ENCODE measurements at places on chromosomes 2 and 18. TPM values are rescaled to one million over a fixed set of nuclear protein-coding genes. Genes with fewer than 3 reads are reported as not detected.

DNA sequence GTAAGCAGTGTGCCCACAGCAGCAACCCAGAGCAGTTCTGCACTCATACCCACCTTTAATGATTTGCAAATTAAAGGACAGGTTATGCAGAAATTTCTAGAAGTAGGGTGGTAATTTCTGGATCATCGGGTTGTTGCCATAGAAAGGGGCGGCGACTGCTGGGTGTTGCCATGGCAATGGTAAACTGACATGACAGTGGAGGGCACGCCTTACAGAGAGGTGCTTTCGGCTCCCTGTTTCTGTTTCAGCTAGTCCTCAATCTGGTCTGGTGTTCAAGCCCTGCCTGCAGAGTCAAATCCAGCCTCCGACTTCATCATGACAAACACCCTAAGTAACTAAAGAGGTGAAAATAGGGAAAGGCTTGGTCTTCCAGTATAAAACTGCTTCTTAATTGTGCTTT is 667.7 kb downstream of the SOCS6 start:
- H3K4me3 ChIP-seq = no peak overlapping the region
- DNase-seq = no peak
- H3K4me1 ChIP-seq = no peaks in the 10 kb centered on the region
- H3K27me3 ChIP-seq = no peaks in the 10 kb centered on the region
- no peaks in the 10 kb centered on the region for H3K36me3 ChIP-seq

DNA sequence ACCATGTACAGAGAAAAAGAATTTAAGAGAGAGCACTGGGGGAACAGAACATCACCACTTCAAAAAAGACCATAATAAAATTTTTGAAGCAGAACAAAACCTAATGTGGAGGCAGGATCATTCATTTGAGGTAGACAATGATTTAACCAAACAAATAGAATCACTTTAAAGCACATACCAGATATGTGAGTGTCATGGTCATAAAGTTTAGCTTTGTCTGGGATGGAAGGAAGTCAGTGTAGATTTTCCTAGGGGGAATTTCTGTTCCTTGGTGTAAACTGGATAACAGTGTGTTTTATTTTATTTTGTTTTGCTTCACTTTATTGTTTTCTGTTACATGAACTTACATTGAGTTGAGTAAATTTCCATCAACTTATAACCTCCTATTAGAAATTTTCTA is 120.8 kb downstream of the CRIM1 start:
- DNase-seq = no peak
- peaks cover 15% of the 10 kb centered on the region for H3K36me3 ChIP-seq
- no peak overlapping the region for H3K4me3 ChIP-seq
- no peaks in the 10 kb centered on the region for H3K4me1 ChIP-seq

- DNase-seq = no peak
- H3K27me3 ChIP-seq = peaks cover 3% of the 10 kb centered on the region
- H3K4me1 ChIP-seq = no peaks in the 10 kb centered on the region
- H3K4me3 ChIP-seq = no peak overlapping the region
Measured at GRCh38 chr2:29844713-29845326, 76.6 kb downstream of the ALK start.

GRCh38 chr2:28539118-28539541 is 43.3 kb downstream of the PLB1 start:
- no peak overlapping the region for H3K27ac ChIP-seq
- H3K27me3 ChIP-seq = peaks cover 11% of the 10 kb centered on the region
- no peaks in the 10 kb centered on the region for H3K36me3 ChIP-seq
- DNase-seq = no peak
- no peak overlapping the region for H3K4me3 ChIP-seq
- peaks cover 5% of the 10 kb centered on the region for H3K4me1 ChIP-seq

DNA sequence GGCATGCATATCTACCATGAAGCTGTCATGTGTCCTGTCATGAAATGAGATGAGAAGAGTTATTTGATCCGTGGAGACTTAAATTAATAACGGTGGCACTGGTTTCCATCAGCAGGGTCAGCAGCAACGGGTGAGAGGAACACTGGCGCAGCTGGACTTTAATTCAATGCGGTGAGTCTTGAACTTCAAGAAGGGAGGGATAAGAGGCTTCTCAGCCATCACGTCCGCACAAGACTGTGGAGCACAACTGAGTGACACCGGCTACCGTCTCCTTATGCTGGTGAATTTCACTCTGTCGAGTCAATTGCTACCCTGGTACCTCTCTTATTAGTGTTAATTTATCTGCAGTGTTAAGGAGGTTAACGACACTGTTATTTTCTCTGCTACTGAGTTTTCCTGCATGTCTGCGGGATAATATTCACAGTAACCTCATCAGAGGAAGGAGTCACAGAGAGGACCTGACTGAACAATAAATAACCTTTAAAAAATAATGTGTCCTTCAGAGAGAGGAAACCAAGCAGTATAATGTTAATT is 236.8 kb downstream of the EPHA4 start:
- DNase-seq = no peak
- H3K4me3 ChIP-seq = no peak overlapping the region
- no peaks in the 10 kb centered on the region for H3K27me3 ChIP-seq
- H3K4me1 ChIP-seq = no peaks in the 10 kb centered on the region

DNA sequence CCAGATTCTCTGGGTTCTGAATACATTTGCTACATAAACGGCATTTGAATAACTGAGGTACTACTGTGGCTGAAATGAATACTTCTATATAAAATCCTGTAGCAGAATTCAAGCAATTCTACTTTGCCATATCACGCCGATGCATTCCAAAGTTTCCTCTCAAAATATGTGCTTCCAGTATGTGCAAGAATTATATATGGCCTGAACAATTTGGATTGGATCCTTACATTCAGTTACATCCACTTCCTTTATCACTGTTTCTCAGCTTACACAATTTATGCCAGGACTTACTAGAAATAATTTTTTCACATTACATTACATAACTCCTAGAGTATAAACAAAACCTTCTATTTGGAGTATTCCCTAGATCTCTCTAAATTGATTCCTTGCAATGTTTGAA is 46.3 kb upstream of the STAT4 start:
- H3K4me1 ChIP-seq = peaks cover 35% of the 10 kb centered on the region
- H3K27me3 ChIP-seq = no peaks in the 10 kb centered on the region
- H3K27ac ChIP-seq = no peak overlapping the region
- DNase-seq = no peak

DNA sequence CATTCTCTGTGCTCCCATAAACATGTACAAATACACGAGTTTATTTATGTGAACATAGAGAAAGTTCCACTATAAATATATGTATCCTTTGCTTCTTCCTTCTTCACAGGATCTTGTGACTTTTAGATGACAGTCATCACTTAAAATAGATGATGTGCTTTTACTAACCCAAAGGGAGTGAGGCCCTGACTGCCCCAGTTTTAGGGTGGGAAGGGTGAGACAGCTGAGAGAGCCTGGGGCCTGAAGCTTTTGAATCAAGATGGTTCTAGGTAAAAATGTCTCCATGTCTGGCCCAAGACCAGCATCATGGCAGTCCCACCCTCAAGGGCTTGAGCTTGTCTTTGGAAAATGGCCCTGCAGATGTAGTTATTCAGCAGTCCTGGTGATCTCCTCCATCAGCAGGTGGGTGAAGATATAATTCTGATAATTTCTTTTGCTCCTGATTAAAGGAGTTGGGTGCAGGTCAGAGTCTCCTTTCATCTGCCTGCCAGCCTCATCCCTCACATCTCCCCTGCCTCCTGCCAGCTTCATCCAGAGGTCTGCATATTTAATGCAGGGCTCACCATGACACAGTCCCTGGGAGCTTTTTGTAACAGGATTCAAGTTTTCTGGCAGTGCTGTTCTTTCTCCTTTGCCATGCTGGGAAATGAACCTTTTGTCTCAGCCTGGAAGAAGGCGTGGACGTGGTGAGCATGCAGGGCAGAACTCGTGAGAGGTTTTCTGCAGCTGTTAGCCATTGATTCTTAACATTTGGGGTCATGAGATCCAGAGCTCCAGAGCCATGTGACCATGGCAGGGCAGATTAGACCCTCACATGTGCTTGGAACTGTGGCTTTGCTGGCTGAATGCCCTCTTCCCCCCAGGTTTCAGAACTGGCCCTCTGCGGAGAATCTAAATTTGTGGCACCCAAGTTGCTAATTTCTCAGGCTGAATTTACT is 2.7 kb downstream of the HRH4 start:
- H3K4me1 ChIP-seq = peaks cover 6% of the 10 kb centered on the region
- H3K27me3 ChIP-seq = peaks cover 3% of the 10 kb centered on the region
- no peaks in the 10 kb centered on the region for H3K36me3 ChIP-seq
- no peak overlapping the region for H3K4me3 ChIP-seq
- H3K27ac ChIP-seq = no peak overlapping the region

- peaks cover 43% of the 10 kb centered on the region for H3K4me1 ChIP-seq
- peaks cover 3% of the 10 kb centered on the region for H3K27me3 ChIP-seq
- H3K27ac ChIP-seq = no peak overlapping the region
Measured at GRCh38 chr2:102252236-102252635, 59.1 kb upstream of the IL1RL1 start.

KIF5C gene
- total RNA-seq = 14.2 TPM

TXNDC2 gene
- not detected for total RNA-seq

TRIM54 gene
- total RNA-seq = not detected

EN1 gene
- total RNA-seq = not detected

EFHD1 gene
- total RNA-seq = 8.8 TPM

Data from activated naive CD8-positive, alpha-beta T cell treated with anti-CD3 and anti-CD28 coated beads, Interleukin-2, amount 10 ng/mL, durations not matched to agents 7 days and 5 days (primary cell).